NCI-H1930 (cell line): ENCODE measurements at places on chromosomes 11 and 22.

GRCh38 chr22:44907765-44908737, 101.8 kb downstream of the PHF21B start:
- no peak for DNase-seq

DNA sequence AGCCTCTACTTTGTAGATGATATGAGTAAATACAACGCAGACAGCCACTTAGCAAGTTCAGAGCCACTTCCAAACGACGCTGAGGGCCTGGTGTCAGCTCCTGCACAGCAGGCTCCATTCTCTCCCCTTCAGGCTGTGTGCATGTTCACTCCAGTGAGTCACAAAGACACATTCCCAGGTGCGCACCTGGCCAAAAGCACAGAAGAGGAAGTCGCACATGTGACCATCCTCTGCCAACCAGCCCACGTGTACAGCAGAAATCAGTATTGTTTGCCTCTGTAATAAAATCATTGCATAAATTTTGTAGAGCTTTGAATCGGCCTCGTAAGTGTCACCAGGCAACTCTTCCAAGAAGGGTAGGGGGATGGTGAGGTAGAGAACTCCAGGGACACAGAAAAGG, 19.5 kb upstream of the TPH1 start:
- DNase-seq: no peak

- DNase-seq: no peak
These were observed 77.4 kb upstream of the BIRC3 start for GRCh38 chr11:102239911-102240310.

DNA sequence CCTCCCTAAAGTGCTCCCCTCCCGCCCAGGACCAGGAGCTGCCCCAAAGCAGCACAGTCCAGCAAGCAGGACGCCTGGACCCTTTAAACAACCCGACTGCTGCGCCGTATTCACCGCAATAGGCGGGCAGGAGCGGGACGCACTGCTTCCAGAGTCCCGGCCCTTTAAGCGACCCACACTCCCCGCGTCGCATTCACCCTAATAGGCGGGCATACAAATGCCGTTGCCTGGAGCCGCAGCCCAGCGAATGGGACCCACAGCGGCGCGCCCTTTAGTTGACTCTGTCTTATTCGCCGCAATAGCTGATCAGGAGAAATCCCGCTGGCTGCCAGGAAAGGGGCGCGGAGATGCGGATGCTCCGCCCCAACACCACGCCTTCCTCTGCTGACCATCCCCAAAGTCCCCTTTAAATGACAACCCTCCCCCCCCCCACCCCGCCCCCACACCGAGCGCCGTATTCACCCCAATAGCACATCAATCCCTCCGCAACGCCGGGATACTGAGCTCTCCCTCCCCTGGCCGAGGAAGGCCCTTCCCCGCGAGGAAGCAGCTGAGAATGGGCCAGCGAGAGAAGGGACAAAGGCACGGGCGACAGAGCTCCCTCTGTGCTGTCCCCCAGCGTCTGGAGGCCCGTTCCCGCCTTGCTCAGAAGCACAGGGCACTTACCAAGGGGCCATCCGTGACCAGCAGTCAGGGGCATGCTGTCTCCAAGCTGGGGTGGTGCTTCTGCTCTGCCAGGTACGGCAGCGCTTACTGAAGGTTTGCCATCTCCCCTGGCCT, 4.7 kb downstream of the OSBPL5 start:
- DNase-seq: peak; percentile 72

DNA sequence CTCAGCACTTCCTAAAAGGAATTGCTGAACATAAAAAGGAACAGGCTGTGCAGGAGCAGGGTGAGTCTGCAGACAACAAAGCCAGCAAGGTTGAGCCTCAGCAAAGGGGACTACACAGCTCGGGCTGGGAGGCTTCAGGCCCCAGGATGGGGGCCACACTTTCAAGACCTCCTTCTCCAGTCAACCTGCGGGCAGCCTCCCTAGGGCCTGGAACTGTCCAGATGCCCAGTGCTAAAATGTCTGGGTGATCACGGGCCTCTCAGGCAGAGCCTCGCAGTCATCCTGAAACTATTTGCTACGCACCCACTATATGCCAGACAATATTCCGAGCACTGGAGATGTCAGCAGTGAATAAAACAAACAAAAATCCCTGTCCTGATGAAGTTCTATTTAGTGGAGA, 3.9 kb upstream of the NEFH start:
- no peak for DNase-seq

DNA sequence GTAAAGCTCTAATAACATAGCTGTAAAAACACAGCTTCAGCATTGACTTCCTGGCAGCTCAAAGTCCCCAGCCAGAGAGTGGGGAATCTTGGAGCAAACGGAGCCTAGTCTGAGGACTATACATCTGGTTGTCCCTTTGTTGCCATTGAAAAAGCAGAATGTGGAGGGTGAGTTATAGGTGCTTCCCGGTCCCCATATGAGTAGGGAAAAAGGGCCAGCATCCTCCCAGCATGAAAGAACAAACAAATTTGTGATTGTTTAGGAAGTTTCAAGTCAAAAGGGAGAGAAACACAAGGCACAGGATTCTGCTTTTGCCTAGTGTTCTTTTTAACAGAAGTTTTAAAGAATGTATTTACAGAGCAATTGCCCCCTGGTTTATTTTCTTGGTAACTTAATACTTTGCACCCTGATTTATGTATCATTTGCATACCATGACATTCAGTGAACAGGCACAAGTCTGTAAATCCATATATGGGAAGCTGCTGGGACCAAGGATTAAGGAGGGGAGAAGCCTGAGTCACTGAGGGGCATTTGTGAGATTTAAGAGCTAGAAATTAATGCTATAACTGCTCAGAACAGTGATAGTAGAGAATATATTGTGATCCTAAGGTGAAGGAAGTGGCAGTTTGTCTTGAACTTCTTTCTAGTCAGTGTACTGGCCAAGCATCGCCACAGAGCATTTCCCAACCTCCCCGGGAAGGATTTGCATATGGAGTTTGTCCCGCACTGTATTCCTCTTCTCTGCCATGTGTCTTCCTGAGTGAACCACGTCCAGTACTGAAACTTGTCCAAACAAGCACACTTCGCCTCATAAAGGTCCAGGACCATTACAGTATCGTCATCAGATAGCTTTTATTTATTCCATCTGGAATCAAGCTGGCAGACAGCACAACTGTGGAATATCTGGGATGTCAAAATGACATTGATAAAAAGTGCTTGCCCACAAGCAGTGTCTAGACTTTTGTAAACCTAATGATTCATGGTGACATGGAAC, 103.0 kb downstream of the DBX1 start:
- no peak for DNase-seq

DNA sequence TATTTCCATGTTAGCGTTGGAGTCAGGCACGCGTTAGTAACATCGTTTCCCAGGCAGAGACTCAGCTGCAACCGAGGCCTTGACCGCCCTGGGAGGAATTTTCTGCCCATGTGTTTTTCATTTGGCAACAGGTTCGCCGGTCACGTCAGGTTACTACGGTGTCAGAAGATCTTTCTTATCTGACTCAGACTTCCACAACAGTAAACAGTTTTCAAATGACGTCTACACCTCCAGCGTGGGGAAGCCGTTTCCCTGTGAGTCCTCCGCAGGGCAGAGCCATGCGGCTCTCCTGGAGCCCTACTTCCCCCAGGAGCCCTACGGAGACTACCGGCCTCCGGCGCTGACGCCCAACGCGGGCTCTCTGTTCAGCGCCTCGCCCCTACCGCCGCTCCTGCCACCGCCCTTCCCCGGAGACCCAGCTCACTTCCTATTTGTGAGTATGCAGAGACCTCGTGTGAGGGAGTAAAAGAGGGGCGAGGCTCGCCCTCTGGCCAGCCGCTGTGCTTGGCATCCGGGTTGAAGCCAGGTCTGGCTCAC, 14.3 kb upstream of the POU2AF3 start:
- no peak for DNase-seq

DNA sequence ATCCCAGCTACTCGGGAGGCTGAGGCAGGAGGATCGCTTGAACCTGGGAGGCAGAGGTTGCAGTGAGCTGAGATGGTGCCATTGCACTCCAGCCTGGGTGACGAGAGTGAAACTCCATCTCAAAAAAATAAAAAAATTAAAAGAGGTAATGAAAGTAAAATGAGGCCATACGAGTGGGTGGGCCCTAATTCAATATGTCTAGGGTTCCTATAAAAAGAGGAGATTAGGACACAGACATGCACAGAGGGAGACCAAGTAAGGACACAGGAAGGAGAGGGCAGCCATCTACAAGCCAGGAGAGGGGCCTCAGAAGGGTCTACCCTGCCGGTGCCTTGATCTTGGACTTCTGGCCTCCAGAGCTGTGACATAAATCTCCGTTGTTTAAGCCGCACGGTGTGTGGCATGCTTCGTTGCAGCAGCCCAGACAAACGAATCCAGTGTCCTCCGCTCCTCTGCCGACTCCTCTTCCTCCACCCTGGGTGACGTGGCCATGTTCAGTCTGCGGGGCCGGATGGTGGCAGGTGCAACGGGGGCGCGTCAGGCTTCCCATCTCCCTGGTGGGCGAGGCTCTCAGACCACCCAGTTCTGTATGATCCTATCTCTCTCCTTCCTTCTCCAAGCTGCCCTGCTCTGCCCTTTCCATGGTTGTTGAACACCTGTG, 51.6 kb upstream of the PARVG start:
- no peak for DNase-seq

- DNase-seq: no peak
These were observed 25.0 kb downstream of the EP300 start for GRCh38 chr22:41117127-41117965.

- no peak for DNase-seq
These were observed 73.4 kb downstream of the WNT7B start for GRCh38 chr22:45903355-45904135.

- DNase-seq: peak; percentile 82
These were observed 12.3 kb upstream of the HDHD5 start for GRCh38 chr22:17171153-17172028.

- no peak for DNase-seq
These were observed 19.4 kb downstream of the KREMEN1 start for GRCh38 chr22:29092243-29092642.
